Progenitor cell of endocrine pancreas (in vitro differentiated cells): ENCODE measurements at places on chromosomes 3 and 15. TPM values are rescaled to one million over a fixed set of nuclear protein-coding genes. Genes with fewer than 3 reads are reported as not detected.
A peak's percentile ranks its signal among the peaks of the same experiment; 100 is the strongest.

The UBA7 gene
- total RNA-seq: 1.2 and 2.2 TPM in 2 replicates

- no peak for DNase-seq
- no peaks in the 10 kb centered on the region for H3K4me1 ChIP-seq
- peaks cover 7% of the 10 kb centered on the region for H3K36me3 ChIP-seq
- H3K27me3 ChIP-seq: no peaks in the 10 kb centered on the region
- H3K27ac ChIP-seq: peak overlapping the region; percentile 35
These were observed 324.6 kb downstream of the EPHA6 start for GRCh38 chr3:97138914-97139541.

DNA sequence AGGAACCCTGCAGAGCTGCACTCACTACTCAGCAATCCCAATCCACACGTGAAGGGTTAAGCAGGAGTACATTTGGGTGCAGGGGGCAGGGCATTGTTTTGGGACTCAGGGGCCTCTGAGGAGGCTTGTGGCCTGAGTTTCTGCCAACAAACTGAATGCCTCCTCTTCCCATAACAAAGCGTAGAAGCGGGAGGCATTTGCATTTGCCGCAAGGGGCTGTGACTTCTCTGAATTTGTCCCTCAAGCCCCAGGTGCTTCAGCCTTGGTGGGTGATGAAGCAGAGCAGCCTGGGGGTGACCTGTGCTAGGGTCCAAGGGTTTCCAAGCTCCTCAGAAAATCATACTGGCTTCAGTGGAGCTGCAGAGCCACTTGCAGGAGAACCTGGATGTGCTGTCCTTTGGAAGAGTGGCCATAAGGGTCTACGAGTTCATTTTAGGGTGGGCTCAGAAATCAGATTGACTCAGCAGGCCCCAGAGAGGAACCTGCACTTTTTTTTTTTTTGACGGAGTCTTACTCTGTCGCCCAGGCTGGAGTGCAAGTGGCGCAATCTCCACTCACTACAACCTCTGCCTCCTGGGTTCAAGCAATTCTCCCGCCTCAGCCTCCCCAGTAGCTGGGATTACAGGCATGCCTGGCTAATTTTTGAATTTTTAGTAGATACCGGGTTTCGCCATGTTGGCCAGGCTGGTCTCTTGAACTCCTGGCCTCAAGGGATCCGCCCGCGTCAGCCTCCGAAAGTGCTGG is 1.4 kb upstream of the RPSA start:
- H3K4me1 ChIP-seq: peaks cover 15% of the 10 kb centered on the region
- DNase-seq: no peak
- H3K4me3 ChIP-seq: peak overlapping the region; percentile 92
- H3K36me3 ChIP-seq: peaks cover 11% of the 10 kb centered on the region
- H3K27ac ChIP-seq: peak overlapping the region; percentile 59

The FEZF2 gene
- not detected in 2 replicates for total RNA-seq

The RNF7 gene
- total RNA-seq: 109 and 110 TPM in 2 replicates
